NCI-H1417 treated with DMSO at 0.1 percent for 48 hours (cell line): ENCODE measurements at places on chromosomes 3 and 15.

DNA sequence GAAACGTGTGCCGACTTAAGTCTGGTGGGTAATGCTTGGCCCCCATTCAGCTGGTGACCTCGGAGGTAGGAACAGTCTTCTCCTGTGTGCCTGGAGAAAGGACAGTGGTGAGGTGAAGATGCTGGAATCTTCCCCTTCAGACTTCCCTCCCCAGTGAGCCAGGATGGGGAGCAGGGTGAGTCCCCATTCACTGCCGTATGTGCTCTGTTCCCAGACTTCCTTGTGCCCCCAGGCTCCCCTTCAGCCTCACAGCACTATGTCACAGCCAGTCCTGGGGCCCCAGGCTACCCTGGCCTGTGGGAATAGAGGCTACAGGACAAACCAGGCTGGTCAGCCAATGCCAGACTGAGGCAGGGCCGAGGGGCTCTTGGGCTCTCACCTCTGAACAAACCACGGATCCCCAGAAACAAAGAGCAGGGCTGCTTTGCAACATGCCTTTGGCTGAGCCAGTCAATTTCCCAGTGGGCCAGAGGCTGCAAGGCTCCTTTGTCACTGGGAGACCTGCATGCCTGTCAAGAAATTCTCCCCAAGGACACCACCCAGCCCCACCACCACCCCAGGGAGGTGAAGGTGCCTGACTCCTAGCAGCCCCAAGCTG, 31.8 kb upstream of the HHATL start:
- no peak for DNase-seq

DNA sequence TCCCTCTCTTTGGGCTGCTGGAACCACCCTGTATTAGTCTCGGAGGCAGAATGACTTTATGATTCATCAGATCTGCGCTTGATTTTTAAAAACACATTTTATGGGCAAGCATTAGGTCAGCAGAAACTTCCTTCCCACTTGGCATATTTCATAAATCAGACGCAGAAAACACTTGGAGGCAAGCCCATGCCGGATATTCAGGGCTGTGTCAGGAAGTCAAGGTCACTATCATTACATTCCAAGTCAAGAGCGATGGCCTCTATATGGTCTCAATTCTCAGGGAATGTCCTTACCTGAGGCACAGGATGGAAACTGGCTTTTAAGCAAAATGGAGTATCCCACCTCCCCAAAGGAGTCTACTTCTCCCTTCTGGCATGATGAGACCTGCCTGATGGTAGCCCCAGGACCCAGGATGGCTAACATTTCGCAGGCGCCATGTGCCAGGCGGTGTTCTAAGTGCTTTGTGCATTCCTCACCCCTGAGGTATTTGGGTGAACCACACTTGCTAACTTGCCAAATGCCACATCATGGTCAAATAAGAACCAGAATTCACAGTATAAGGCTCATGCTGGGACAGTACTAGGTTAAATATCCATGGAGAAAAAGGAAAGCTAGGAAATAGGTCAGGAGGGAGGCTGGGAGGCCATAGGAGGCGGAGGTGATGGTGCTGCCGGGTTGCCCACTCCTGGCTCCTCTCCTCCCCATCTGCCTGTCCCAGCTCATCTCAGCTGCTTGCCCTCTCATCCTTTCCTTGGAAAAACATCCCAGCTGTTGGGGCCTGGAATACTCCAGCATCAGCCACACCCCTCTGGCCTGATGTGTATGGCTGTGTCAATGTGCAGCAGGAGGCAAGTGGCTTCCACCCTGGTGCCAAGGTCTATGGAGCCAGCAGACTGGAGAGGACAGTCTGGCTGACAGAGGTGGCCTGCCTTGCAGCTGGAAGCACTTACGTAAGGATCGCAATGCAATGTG, 18.8 kb downstream of the BCL2L10 start:
- no peak for DNase-seq

GRCh38 chr3:43028678-43029490, 49.8 kb downstream of the GASK1A start:
- DNase-seq = no peak

- DNase-seq = peak; percentile 21
These were observed 1505.7 kb upstream of the CADM2 start for GRCh38 chr3:83453056-83453455.

GRCh38 chr15:63111481-63111880, 10.2 kb upstream of the LACTB start:
- DNase-seq = no peak

GRCh38 chr3:172855037-172855436, 104.5 kb downstream of the ECT2 start:
- DNase-seq = no peak

DNA sequence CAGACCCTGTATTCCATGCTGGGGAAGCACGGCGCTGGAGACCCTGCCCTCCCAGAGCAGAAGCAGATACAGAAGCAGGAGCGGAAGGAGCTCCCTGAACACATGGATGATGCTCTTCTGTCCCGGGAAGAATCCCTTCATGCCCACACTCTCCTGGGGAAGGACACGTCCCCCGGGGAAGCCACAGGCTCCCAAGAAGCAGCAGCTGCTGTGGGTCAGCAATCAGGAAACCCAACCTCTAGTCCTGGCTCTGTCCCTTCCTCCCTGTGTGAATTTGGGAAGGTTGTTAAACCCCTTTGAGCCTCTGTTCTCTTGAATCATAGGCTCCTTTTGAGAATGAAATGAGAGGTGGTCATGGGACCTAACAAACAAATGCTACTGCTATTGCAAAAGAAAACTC, 176.2 kb upstream of the TPM1 start:
- no peak for DNase-seq

DNA sequence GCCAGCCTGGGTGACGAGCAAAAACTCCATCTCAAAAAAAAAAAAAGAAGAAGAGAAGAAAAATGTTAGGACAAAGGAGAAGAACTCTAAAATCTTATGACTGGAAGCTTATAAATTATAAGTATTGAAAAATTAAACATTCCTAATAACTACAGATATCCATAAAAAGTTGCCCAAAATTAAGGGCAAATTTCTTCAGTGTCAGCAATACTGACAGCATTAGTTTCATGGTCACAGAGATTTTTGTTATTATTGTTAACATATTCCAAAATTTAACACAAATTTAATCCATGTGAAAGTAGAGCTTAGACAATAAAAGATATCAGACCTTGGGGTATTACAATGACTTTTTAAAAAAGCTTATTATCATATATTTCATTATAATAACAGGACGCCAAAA, 74.1 kb downstream of the NR2F2 start:
- no peak for DNase-seq

DNA sequence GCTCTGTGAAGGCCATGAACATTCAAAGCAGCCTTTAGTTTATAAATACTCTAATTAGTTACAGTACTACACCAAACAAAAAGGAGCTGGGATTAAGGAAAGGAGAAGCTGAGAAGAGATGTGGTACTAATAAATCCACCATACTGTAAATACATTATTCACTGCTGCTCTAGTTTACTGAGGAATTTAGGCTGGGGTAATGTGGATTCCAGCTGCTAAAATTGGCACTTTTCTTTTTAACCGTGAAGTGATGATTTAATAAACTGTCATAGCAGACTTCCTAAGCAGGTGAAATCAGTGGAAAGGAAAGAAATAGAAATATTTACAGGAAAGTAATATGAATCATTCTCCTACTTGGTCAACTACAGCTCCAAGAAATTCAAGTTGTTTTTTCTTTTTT, 88.7 kb downstream of the TFG start:
- no peak for DNase-seq
